ENCODE measurements at places on chromosomes 5 and 9. TPM values are rescaled to one million over a fixed set of nuclear protein-coding genes. Genes with fewer than 3 reads are reported as not detected.

DNA sequence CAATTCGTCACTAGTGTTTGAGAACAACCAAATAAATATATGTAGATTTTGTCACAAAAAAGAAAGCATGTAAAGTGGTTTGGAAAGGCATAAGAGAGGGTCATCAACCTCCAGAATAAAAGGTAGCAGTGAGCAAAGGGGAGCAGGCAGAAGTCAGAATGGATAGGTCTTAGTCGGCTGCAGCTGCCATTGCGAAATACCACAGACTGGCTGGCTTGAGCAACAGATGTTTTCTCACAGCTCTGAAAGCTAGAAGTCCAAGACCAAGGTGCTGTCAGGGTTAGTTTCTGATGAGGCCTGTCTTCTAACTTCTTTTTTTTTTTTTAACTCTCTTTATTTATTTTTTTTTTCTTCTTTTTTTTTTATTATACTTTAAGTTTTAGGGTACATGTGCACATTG lies 208.1 kb upstream of the PIK3R1 start:
- DNase-seq = peak; percentile 36

- DNase-seq = no peak
Observed at GRCh38 chr5:146662229-146662628, 146.2 kb upstream of the GPR151 start.

LECT2 gene
- polyA plus RNA-seq = 0.19 TPM

SH3GL2 gene
- 0.05 TPM for polyA plus RNA-seq

DNA sequence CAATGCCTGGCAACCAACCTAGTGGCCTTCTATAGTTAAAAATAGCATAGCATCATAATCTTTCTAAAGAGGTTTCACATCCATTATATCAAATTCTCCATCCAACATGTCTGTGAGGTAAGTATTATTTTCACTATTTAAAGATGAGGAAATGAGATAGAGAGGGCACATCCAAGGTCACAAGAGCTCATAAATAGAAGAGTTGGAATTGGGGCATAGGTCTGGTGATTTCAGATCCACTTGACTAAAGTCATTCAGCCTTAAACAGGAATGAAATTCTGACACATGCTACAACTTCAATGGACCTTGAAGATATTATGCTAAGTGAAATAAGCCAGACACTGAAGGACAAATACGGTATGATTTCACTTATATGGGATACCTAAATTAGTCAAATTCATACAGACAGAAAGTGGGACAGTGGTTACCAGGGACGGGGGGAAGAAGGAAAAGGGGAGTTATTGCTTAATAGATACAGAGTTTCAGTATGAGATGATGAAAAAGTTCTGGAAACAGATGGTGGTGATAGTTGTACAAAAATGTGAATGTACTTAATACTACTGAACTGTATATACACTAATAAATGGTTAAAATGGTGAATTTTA lies 259.6 kb upstream of the NR4A3 start:
- no peak for DNase-seq

GAS1 gene
- 64.7 TPM for polyA plus RNA-seq

- peak; percentile 94 for DNase-seq
Observed at GRCh38 chr9:91197232-91198181, 164.2 kb downstream of the AUH start.

DNA sequence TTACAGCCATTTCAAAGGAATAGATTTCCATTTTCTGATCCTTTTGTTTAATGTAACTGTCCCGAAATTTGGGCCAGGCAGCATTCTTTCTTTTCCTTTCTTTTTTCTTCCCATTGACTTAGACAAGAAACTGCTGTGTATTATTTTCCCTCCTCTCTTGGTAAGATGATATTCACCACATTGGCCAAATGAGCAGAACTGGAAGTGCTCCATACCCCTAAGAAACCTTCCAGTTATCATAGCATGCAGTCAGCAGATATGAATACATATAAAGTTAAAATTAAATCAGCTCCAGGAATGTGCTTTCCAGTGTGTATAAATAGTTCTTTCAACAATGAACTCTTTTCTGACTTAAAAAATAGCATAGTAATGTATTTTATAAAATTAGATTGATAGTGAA lies 168.5 kb upstream of the GAS1 start:
- DNase-seq = peak; percentile 53

DNA sequence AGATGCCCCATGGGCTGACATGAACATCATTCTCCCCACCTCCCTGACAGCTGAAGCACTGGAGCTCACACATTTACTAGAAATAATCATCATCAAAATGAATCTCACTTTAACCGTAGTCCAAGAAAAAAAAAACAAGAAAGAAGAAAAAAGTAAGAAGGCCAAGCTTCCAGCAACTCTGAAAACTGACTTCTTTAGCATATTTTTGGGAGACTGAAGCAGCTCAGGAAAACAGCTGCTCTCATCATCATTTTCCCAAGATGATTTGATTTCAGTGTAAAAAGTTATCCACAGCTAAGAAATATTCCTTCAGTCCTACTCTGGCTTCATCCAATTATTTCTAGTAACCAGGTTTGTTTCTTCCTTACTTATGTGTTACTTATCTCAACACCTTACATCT lies 91.7 kb downstream of the GLDC start:
- DNase-seq = no peak

DNA sequence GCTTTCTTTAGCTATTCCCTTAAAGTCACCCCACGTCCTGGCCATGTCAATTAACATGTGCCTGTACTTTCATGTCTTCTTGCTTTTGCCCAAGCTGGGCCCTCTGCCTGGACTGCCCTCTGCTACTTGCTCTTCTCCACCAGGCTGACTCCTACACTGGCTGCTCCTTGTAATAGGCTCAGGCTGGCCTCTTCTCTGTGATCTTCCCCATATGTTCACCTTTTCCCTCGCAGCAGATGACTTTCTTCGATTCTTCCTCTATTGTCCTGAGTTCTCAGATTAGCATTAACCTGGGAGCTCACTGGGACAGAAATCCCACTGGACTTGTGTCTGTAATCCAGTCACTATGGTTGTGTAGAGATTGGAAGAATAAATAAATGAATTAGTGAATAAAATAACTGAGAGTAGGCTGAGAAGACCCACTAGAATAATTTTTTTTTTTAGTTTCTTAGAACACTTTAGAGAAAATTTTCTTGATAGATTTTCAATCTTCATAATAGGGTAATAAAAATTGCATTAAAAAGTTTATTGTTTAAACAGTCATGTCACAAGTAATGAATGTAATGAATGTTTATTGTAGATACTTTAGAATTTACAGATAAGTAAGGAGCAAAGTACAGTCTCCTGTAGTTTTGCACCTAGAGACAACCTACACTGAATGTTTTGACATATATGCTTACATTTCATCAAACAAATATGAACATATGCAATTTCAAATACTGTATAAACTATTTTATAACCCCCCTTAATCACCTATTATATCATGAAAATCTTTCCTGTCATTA lies 47.4 kb upstream of the TNFSF15 start:
- DNase-seq = no peak

All from forelimb muscle (tissue), 1 donor.